ENCODE measurements at places on chromosomes 5 and 9.

DNA sequence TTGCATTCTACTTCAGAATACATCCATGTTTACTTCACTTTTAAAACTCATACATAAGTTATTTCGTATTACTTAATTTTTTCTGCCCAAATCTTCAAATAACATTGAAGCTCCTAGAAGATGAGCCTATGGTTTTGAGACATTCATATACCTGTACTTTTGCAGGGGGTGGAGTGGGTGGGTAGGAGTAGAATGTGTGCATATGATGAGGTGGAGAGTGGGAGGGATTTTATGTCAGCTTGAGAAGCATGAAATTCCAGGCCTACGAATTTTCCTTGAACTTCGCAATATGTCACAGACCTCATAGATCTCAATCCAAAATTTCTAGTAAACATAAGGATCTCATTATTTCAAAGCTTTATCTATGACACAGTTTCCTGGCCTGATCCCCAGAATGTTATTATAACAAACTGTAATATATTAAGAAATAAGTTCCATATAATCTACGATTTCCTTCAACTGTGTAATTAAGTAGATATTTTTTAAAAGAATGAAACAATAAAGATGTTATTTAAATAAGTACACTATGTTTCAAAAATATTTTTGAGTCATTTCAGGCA lies 19.7 kb upstream of the MOB3B start:
- no peak for DNase-seq

DNA sequence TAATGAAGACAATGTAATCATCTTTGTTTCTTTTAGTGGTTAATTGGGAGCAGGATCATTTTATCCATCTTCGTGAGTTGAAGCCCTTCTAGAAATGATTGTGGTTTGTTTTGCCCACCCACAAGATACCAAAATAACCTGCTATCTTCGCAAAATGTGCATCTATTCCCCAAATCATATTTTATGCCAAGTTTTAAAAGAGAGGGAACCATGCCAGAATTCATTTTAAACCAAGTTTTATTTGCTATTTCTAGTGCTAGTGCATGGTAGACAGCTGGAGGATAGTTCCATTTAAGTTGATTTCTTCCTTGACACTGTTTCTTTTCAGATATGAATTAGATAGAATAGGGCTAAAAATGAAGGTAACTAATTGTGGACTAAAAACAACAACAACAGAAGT lies 104.2 kb downstream of the RAB3C start:
- DNase-seq, result no peak

DNA sequence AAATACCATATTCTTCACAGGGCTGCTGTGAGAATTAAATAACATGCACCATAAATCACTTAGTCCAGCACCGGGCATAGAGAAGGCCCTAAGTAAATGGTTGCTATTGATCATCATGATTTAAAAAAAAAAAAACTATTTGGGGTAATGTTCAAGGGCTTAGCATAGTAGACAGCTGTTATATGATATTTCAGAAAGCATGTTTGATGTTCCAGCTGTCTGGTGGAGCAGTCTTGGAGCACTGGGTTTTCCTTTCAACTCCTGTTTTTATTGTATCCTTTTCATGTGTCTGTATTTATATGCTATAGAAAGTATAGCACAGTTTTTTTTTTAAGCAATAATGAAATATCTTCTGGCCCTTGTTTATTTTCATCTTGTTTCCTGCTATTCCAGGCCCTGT lies 28.0 kb upstream of the TOMM5 start:
- no peak for DNase-seq

DNA sequence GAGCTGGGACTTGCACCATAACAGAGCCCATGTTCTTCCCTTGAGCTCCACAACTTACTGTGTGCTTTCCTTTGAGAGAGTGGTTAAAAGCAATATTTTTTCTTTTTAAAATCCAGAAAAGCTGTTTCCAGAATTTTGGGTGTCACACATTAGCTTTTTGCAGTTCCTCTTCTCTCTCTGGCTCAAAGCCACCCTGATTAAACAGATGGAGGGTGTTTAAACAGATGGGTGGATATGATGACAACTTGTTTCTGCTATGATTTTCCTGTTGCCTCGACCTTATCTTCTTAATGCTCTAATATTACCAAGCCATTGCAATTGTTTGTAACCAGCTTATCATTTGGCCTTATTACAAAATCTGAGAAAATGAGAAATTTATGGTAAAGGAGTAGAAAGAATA lies 22.9 kb upstream of the CFAP95 start:
- DNase-seq, result no peak

- DNase-seq, result no peak
These were observed 2.2 kb downstream of the CACFD1 start for GRCh38 chr9:133461975-133462374.

DNA sequence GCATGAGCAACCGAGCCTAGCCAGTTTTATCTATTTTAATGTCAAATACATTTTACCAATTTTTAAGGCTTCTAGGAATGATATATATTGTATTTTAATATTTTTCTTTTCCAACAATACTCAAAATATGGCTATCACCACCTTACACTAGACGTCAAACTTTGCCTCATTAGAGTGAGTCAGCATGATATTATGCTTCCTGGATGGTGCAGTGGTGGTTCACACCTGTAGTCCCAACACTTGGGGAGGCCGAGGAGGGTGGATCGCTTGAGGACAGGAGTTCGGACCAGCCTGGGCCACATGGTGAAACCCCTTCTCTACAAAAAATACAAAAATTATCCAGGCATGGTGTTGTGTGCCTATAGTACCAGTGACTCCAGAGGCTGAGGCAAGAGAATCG lies 7.3 kb upstream of the CDC14B start:
- DNase-seq, result no peak

DNA sequence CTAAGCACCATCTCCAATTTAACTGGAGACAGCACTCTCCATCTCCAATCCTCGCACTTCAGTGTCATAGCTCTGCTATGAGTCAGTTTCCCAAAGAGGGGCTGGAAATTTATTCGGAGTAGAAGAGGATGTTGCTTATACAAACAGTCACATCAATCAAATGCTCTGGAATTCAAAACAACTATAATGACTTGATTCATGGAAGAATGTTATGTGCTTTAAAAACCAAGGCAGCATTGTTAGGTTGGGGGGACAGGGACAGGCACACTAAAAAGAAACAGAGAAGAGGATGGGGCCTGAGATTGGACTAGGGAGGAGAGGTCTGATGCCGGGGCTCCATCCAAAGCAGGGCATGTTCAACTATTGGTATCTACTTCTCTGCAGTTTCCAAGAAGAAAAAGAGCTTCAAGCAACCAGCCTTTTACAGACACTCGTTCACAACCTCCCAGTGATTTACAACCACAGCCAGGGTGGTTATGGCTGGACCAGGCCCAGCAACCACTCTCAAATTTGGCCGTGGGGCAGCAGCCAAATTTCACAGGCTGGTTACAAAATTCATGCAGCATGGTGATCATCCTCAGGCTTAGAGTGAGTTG lies 117.5 kb upstream of the ZNF366 start:
- DNase-seq, result no peak
